ENCODE measurements at places on chromosomes 2 and 18.
A peak's percentile ranks its signal among the peaks of the same experiment; 100 is the strongest.

GRCh38 chr2:236512902-236513435 lies 56.7 kb upstream of the ACKR3 start:
- peak; percentile 59 for DNase-seq

- DNase-seq = no peak
These were observed 42.6 kb upstream of the ACTR2 start for GRCh38 chr2:65185012-65185411.

GRCh38 chr2:117555965-117556364 lies 258.5 kb upstream of the DDX18 start:
- no peak for DNase-seq

- DNase-seq = no peak
These were observed 1.9 kb upstream of the SIX2 start for GRCh38 chr2:45011121-45011520.

DNA sequence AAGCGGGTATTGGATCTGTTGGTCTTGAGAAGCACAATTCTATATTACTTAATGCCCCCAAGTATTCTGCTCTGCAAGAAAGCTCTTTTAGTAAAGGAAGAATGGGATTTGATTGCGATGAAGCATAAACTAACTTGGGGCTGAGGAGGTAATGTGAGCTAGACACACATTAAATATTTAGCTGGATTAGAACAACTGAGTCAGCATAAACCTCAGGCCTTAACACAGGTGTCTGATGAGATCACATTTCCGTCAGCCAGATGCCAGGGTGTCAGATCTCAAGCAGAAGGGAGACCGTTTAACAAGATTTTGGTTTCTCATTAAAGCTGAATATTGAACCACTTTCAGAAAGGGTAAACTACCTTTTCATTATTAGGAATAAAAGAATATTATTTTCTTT lies 94.5 kb downstream of the GYPC start:
- no peak for DNase-seq

DNA sequence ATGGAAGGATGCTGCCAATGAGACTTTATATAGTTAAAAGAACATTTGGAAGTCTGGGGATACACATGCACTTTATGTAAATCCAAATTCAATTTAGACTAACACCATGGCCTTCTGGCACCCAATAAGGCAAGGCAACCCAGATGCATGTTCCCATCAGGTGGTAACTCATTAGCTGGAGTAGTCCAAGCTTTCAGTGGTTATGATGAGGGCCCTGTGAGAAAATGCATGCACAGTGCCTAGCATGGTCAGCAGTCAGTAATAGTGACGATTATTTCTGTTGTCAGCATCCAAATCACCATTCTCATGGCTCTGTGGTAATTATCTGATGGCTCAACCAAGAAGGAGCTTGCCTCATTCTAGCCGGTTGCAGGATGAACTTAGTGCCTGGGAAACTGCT lies 70.3 kb upstream of the CTLA4 start:
- DNase-seq = no peak

DNA sequence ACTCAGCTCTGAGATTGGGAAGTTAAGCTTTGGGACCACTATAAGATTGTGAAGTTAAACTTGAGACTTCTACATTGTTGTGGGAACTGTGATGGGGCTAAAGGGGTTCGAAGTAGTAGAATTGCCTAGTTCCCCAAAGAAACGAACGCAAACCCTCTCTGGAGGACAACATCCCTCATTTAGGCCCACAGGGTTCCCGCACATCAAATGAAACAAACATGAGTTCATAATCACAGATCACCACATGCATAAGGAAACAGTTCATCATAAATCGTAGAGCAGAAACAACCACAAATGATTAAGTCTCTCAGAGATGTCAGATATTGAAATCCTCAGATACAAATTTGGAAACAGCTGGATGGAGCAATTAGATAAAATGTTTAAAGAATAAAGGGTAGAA lies 55.9 kb upstream of the HPCAL1 start:
- no peak for DNase-seq

DNA sequence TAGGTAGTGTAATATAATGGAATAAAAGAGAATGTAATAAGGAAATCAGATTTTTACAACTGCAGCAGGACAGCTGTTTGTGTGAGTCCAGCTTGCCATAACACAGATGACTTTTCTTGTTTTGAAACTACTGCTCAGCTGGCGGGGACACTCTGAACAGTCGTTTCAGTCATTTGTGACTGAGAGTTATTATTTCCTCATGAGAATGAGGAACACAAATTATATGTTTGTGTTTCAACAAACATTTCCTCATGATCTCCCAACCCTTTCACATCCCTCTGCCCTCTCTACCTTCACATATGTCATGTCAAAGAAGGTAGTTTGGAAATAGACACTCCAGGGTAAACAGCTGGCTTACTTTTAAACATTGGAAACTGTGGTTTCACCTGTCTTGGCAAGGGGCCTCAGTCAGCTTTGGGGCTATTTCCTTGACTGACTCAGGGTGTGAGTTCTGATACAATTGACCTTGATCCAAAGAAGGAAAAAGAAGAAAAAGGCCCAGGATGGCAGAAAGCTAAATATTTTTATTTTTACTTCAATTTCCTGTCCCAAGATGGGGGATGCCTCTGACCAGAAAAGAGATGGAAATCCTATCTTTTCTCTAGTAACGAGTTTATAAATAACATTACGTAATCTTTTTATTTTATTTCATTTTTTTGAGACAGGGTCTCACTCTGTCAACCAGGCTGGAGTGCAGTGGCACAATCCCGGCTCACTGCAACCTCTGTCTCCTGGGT lies 593 bp downstream of the SP140L start:
- DNase-seq = no peak

- DNase-seq = no peak
These were observed 654.7 kb upstream of the FANCL start for GRCh38 chr2:58895857-58896256.

DNA sequence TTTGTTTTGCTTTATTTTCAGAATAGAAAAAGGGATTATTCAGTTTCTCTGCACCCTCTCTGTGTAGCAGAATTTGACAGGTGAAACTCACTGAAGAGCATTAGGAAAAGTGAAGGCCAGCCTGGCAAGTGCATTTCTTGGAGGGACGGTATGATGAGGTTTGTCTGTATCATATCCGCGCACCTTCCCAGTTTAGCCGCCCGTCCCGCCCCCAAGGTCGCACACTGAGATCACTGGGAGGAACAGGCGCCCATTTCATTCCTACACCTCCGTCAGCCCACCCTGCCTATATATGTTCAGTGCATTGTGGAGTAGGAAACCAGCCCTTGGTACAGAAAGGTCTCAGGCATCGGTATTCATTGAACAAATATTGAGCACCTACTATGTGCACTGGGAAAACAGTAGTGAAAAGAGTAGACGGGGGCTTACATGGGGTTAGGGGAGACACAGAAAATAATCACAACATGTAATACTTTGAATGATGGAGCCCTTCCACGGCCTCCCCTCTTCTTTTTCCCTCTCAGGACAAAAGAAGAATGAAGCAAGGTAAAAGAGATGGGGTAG lies 678 bp upstream of the FECH start:
- no peak for DNase-seq

GRCh38 chr18:59704146-59704545 lies 6.9 kb upstream of the CCBE1 start:
- no peak for DNase-seq

- no peak for DNase-seq
These were observed 32.8 kb downstream of the SRBD1 start for GRCh38 chr2:45578056-45578843.

GRCh38 chr2:186181625-186182024 lies 304.4 kb upstream of the ZC3H15 start:
- no peak for DNase-seq

- DNase-seq = no peak
These were observed 11.5 kb downstream of the COPS9 start for GRCh38 chr2:240124651-240125030.

DNA sequence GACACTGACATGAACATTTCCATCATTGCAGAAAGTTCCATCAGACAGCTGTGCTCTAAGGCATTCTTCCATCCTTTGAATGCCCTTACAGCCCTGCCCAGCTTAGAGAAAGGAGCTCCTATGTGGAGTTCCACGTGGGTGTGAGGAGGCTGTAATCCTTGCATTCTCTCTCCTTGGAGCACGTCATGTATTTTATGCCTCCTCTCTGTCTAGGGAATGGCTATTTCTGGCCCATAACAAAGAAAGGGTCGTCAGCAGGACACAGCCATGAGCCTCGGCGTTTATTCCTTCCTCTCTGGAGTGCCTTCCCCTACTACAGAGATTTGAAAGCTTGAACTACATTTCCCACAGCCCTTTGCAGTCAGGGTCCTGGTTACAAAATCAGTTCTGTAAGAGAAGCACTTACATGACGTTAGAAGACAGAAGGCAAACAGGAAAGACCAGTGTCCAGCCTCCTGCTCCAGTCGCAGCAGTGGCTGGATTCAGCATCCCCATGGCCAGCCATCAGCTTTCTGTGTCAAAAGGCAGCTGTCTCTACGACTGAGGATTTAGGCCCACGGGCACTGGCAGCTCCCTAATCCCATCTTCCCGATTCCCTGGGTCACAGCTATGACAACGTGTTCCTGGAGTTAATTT lies 234.9 kb downstream of the TFCP2L1 start:
- DNase-seq = no peak

DNA sequence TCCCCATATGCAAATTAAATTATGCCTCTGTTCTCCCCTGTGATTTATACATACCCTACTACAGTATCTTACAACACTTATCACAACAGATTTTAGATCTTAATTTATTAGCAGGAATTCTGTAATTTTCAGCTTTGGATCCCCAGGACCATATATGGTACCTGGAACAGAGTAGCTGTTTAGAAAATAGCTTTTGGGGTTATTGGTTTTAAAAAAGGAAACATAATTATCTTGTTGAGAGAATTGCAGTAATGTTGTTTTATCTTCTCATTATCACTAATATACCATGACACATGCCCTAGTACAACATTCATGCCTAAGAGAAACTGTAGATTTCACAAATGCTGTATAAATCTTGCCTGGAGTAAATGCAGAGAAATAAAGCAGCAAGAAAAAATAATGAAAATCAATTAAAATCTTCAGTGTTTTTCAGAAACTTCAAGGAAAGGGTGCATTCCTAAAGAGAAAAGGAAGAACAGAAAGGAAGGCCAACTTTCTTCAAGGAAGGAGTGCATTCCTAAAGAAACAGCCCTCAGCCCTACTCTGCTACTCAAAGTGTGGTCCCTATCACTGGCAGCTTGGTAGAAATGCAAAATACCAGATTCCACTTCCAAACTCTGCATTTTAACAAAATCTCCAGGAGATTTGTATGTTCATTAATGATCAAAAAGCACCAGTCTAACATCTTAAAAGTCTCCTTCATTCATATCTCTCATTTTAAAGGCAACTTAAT lies 37.1 kb upstream of the CSRNP3 start:
- no peak for DNase-seq

DNA sequence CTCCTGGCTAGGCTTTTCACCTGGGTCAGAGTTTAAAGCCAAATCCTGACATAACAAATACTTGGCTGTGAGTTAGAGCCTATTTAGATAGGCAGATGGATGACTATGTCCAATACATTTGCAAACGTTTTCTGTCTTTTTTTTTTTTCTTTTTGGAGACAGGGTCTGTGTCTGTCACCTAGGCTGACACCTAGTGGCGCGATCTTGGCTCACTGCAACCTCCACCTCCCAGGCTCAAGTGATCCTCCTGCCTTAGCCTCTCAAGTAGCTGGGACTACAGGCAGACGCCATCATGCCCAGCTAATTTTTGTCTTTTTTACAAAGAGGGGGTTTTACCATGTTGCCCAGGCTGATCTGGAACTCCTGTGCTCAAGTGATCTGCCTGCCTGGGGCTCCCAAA lies 124.8 kb downstream of the DYM start:
- no peak for DNase-seq

- DNase-seq = no peak
These were observed 122.2 kb downstream of the CAPN13 start for GRCh38 chr2:30684996-30685395.

DNA sequence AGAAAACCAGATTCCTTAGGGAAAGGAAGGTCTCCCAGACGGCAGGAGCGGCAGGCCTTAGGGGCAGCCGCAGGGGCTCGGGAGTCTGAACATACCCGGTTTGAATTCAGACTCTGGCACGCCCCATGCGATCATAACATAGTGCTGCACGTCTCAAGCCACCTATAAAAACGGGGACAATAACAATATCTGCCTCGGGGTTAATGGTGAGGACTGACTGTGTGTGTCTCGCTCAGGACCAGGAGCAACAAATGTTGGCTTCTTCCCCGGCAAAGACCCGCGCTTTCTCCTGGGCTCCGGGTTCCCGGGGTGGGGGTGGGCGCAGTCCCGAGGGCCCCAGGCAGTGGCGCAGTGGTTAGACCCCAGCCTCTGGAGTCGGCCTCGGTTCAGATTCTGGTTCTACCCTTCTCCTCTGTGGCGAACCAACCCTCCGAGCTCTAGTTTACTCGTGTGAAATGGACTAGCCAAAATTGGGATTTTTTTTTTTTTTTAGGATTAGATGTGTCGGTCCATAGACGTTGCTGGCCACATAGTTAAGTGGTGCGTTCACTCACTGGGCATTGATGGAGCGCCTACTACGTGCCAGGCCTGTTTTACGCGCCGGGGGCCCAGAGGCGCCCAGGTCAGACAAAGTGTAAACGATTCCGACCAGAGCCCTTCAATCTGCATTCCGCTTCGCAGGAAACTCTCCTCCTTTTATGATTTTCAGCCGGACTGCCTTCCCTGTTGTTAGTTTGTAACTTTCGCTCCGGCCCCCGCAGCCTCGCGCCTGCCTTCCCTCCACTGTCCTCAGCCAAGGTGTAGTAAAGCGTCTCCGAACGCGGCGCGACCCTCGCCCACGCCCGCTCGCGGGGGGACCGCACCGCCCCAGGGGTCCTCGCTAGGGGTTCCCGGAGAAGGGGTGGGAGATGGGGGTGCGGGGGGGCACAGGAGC lies 820 bp upstream of the SH3BP4 start:
- DNase-seq = no peak

DNA sequence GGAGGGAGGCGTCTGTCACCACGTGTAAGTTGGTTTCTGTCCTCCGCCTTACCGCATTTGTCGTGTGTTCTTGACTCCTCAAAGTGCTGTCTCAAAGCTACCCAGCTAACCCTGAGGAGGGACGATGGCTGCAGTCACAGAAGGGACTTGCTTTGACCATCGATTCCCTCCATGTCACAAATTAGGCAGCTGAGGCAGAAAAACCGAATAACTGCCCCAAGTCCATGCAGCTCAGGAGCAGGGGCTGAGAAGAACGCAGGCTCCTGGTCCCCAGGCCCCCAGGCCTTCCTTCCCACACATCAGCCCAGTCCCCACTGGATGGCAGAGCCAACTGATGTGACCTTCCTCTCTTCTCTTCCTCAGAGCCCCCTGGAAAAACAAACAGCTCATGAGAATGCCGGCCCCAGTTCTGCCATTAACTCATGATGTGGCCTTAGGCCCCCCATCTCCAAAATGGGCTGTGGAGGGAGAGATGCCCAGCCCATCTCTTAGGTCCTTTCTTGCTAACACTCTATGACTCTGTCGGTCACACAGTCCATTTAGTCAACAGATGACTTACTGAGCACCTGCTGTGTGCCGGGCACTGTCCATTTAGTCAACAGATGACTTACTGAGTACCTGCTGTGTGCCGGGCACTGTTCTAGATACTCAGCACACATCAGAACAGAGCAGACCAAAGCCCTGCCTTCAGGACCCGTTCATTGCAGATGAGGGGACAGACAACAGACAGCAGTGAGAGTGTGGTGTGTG lies 19.6 kb downstream of the MTERF4 start:
- no peak for DNase-seq

All from GM12891 (cell line).